ENCODE measurements at places on chromosomes 16 and 17.

GRCh38 chr16:71585318-71585703 is 8.4 kb upstream of the TAT start:
- DNase-seq: no peak

- no peak for DNase-seq
These were observed 190.2 kb downstream of the PRKCA start for GRCh38 chr17:66492561-66493005.

GRCh38 chr17:46922487-46922803 is 515 bp upstream of the GOSR2 start:
- no peak for DNase-seq

GRCh38 chr17:73614256-73614655 is 30.0 kb downstream of the SDK2 start:
- no peak for DNase-seq

GRCh38 chr17:40612599-40613244 is 34.9 kb downstream of the SMARCE1 start:
- no peak for DNase-seq

GRCh38 chr17:79522414-79522813 is 88.4 kb downstream of the RBFOX3 start:
- DNase-seq: no peak

DNA sequence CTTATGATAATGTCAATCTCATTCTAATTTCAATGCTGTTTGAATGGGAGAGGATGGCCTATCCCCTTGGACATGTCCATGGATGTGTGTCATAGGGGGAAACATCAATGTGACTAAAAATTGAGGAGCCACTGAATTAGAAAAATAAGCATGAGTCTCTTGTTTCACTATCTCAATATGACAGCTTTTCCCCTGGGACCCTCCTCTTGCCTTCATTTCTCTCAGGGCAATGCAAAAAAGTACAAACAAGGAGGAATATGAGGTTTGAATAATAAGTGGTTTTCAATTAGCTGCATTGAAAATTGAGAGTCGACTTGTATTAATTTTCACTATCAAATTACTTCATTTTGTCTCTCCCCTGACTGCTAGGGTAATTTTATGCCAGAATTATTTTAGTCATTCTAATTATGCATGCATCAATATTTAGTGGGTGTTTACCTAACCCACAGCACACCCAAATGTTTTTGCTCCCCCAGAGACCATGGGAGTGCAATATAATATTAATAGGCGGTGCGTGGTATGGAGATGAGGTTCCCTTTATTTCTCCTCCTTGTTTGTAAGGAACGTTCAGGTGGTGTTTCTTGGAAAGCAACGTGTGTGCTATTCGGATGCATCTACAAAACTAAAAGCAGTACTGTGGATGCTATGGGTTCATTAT is 6.8 kb upstream of the SDR42E1 start:
- no peak for DNase-seq

Measured in SK-N-MC (cell line).